ENCODE measurements at places on chromosomes 11 and 22.

GRCh38 chr11:47775240-47775869 lies 8.2 kb upstream of the FNBP4 start:
- no peak for DNase-seq

DNA sequence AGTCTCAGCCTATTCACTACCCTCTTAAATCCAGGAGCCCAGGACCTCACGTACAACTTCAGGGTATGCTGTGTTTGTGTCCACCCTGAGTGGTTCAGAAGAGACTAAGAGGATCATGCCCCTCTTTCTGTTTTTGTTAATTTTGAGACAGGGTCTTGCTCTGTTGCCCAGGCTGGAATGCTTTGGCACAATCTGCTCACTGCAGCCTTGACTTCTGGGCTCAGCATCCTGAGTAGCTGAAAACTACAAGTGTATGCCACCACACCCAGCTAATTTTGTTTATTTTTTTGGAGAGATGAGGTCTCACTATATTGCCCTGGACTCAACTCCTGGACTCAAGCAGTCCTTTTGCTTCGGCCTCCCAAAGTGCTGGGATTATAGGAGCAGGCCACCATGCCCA lies 118.5 kb downstream of the NAT10 start:
- no peak for DNase-seq

DNA sequence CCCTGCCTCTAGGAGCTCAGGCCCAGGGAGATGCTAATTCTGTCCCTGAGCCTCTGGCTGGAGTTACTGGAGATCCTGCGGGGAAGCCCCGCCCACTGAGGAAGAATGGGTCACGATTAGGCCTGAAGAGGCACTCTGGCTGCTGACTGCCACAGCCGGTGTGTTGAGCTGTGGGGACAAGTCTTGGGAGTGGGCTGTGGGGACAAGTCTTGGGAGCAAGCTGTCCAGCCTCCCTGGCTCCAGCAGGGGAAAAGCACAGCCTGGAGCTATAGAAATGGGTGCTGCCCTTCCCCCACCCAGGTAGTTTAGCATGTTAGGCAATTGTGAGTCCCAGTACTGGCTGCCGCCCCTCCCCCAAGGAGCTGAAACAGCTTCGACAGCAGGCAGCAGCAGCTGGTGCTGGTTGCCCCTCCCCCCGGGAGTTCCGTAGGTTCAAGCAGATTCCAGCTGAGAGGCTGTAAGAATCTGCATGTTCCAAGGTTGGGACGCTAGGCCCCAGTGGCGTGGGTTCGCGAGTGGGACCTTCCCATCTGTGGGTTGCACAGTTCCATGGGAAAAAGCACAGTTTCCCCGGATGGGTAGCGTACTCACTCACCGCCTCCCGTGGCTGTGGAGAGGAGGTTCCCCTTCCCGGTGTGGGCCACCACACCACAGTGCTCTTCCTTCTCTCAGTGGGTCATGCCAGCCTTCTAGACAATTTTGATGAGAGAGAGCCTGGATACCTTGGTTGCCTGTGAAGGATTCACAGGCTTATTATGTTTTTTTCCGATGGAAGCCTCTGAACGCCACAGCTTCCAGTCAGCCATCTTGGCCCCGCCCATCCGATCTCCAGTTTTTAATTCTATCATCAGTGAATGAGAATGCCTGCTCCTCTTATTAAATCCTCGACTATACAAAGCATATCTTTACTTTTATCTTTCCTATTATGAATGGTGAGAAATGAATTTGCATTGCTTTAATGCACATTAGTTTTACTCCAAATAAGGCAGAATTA lies 61.5 kb downstream of the MSANTD4 start:
- DNase-seq = no peak

GRCh38 chr22:50611341-50612060 lies 10.9 kb downstream of the MAPK8IP2 start:
- no peak for DNase-seq

- DNase-seq = no peak
These were observed 7.5 kb downstream of the SBF1 start for GRCh38 chr22:50467341-50467740.

GRCh38 chr11:120694726-120695125 lies 183.2 kb downstream of the GRIK4 start:
- DNase-seq = no peak

DNA sequence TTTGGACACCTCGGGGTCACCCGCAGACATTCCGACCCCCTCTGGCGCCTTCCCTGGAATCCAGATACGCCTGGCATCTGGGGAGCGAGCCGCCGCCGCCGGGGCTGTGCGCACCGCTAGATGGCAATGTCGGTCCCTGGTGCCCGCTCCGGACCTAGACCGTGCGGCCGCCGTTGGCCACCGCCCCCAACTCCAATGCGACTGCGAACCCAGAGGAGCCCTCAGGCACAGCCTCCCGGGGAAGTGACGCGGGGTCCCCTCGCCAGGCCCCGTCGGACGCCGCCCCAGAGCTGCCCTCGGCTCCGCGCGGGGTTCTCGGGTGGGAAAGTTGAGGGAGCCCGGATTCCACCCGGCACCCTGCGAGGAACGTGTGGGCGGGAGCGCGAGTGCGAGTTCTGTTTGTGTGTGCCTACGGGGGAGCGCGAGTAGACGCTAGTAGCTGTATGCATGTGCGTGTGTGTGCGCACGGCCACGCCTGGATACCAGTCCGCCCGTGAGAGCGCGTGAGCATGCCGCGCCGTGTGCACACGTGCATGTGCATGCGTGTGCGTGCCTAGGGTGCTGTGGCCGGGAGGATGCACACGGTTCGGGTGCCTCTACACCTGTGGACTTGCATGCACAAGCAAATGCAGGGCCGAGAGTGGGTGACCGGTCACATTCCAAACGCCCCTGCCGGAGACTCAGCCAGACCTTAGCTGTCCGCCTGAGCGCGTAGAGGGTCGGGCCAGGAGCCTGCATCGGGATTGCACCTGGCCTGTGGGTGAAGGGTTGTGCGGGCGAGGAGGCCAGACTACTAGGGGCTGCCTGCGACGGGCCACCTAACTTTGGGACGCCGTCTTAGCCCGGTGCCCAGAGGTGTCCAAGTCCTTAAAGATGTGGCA lies 1.9 kb downstream of the CHRM4 start:
- DNase-seq = peak; percentile 85

- DNase-seq = no peak
These were observed 106.4 kb downstream of the CASP12 start for GRCh38 chr11:104791896-104792295.

GRCh38 chr11:73137944-73138274 lies 4.2 kb downstream of the FCHSD2 start:
- DNase-seq = no peak

GRCh38 chr11:126870021-126870420 lies 130.5 kb downstream of the KIRREL3 start:
- DNase-seq = no peak

Measured in HT-29 (cell line).